Activated CD8-positive, alpha-beta T cell treated with anti-CD3 and anti-CD28 coated beads, Interleukin-2, amount 10 ng/mL, durations not matched to agents 7 days and 5 days (primary cell): ENCODE measurements at places on chromosomes 1 and 21.

DNA sequence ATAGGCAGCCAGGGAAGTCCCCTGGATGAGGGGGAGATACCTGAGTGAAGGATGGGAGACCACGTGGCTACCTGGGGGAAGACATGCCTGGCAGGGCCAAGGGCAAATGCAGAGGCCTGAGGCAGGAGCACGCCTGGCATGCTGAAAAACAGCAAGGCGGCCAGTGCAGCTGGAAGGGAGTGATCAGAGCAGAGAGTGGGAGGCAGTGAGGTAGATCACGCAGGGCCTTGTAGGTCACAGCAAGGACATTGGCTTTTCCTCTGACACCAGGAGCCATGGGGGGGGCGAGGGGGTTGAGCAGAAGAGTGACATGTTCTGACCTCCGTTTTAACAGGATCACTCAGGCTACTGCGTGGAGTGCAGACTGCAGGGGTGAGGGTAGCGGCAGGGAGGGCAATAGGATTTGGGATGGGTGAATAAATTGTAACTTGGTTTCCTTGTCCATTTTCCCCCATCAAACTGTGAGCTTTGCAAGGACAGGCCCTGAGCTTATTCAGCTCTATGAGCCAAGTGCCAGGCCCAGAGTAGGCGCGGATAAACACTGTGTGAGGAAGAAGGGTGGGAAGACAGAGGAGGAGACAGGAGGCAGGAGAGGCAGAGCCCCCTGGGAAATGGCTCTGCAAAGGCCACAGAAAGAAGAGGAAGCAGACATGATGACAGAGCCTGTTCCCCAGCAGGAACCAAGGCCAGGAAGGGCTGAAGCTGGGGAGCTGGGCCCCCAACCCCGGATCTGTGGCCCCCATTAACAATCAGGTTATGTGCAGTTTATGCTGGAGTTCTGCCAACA, 16.6 kb downstream of the IFI6 start:
- no peak for DNase-seq

DNA sequence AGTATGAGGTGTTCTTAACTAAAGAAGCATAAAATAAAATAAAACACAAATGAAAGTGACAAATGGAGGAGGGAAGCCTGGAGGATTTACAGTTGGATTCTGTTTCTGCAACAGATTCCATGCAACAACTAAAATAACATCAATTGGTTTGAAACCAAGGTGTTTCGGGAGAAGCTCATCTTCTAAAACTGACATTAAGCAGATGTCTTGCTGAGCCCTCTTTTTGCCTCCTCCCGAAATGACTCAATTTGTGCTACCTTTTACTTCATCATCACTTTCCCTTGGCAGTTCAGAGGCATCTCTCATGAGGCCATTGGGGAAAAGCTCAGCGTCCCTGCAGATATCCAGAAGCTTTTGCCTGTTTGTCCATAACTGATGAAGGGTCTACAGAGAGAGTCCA, 121.6 kb upstream of the ADAR start:
- DNase-seq: no peak

GRCh38 chr1:119554183-119554582, 47.2 kb downstream of the HSD3B1 start:
- DNase-seq: no peak

- no peak for DNase-seq
Measured at GRCh38 chr21:44567481-44568171, 5.9 kb upstream of the KRTAP10-4 start.

GRCh38 chr21:37886726-37887299, 29.4 kb downstream of the KCNJ6 start:
- no peak for DNase-seq

DNA sequence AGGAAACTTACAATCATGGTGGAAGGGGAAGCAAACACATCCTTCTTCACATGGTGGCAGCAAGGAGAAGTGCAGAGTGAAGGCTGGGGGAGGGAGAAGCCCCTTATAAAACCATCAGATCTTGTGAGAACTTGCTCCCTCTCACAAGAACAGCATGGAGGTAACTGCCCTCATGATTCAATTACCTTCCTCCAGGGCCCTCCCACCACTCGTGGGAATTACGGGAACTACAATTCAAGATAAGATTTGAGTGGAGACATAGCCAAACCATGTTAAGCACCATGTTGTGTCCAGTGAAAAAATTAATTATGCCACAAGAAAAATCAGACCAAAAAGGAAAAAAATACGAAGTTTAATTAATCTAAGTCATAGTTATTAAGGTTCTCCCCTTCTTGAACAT, 109.5 kb downstream of the CLDN17 start:
- no peak for DNase-seq

DNA sequence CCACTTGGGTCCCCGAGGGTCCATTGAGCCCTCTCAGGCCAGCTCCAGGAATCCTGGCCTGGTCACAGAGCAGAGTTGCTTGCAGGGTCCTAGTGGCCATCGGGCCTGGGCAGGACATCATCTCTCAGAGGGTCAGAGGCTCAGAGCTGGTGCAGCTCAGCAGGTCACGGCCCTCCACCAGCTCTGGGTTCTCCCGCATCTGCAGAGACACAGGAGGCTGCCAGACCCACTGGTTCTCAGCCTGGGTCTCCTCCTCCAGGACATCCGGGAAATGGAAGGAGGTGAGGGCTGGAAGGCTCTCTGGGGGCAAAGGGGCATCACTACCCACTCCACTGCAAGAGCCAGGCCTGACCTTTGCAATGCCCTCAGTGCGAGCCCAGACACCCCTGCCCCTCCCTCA, 6.5 kb downstream of the TMEM54 start:
- no peak for DNase-seq

- no peak for DNase-seq
Measured at GRCh38 chr1:45206808-45207623, 611 bp upstream of the ZSWIM5 start.

DNA sequence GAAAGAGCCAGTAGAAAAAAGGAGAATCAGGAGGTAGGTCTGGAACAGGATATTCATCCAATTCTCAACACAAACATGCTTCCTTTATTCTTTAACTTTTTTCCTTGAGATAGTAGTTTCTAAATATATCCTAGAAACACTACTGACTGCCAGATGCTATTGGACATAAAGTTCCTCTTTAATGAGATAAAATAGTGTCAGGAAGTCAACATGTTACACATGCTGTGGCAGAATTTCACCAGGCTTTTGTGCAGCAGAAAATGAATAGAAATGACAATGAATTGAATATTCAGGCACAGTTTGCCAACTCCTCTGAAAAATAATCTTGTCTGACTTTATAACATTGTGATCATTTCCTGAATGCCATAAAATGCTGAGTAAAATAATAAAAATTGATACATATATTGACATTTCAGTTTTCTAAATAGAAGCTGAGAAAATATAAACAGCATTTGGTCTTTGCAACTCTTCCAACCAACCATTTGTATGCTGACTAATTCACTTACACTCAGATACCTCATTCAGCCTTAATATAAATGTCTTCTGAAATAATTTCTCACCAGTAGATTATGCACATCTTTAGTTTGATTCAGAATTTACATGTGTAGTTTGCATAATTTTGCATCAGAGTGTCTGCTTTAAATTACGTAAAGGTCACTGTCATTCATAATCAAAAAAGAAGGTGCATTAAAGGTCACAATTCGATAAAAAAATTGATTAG, 486.1 kb upstream of the ADGRL2 start:
- DNase-seq: no peak

DNA sequence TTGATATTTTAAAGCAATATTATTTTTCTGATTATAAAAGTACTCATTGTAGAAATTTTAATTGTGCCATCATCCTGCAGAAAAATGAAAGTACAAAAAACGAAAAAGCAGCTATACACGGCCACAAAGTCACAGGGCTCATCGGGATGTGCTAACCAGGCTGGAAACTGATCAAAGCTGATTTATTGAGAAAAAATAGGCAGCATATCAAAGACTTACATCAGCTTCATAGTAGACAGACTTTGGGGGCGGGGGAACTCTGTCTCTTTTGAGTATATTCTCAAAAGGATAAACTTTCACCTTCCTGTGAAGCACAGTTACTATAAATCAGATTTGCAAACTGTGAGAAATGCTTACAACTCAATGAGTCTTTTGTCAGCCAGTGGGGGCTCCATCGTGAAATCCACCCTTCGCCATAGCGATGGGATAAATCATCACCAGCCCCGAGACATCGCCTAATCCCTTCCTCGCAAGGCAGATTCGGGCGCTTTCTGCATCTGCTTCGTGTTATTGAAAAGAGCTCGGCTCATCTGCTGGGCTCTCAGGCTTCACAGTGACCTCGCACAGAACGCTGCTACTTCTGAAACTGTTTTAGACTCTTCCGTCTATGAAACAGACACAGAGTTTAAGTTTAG, 69.2 kb upstream of the ERG start:
- DNase-seq: no peak

- no peak for DNase-seq
Measured at GRCh38 chr1:19208710-19209438, 1.2 kb downstream of the UBR4 start.

- no peak for DNase-seq
Measured at GRCh38 chr1:107493111-107493716, 352.4 kb downstream of the NTNG1 start.

DNA sequence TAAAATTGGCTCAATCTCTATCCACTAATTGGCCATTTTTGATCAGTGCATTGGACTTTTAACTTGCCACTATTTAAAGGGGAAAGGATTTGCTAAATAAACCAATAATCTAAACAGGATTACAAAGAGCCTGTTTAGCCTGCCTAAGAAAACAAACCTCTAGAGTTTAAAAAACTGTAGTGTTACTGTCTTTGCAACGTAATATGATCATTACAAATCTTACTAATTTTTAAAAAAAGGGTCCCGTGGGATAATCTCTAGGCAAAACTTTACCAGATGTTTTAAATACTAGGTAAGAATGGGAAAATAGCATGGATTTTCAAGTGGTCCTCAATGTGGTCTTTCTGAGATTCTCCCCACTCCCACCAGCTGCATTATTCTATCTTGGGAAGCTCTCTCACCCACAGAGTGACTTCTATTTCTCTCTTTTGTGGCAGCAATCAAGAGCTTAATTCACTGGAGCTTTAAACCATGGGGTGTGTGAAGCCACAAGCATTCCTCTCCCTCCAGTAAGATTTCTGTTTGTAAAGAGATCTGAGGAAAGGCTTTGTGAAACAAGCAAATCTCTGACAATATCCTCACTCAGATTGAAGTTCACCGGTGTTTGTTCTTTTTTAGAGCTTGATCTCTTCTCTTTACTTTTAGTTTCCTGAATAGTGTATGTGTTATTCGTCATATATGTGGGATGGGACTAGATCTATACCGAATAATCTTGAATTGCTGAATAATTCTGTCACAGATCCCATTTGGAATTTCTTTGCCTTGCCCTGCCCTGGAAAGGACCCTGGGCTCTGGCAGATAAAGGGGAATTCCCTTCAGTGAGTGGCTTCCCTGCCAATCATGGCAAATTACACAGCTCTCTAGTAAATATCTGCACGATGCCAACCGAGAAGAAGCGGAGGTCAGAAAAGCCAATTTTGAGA, 132.2 kb downstream of the TLR5 start:
- DNase-seq: no peak

GRCh38 chr1:3673381-3674099, 21.2 kb downstream of the TP73 start:
- DNase-seq: no peak

- no peak for DNase-seq
Measured at GRCh38 chr1:190068304-190068703, 409.4 kb downstream of the BRINP3 start.

GRCh38 chr1:218361298-218362065, 16.3 kb downstream of the TGFB2 start:
- DNase-seq: no peak

- no peak for DNase-seq
Measured at GRCh38 chr1:24362982-24363614, 43.9 kb downstream of the GRHL3 start.

GRCh38 chr1:91673613-91674012, 173.0 kb downstream of the CDC7 start:
- DNase-seq: no peak

- no peak for DNase-seq
Measured at GRCh38 chr1:228315945-228316588, 90.6 kb downstream of the TRIM11 start.

- DNase-seq: no peak
Measured at GRCh38 chr1:77659879-77660593, 22.4 kb downstream of the ZZZ3 start.

- DNase-seq: no peak
Measured at GRCh38 chr1:11187931-11188330, 1.2 kb upstream of the ANGPTL7 start.

- DNase-seq: no peak
Measured at GRCh38 chr1:33397994-33398393, 32.9 kb downstream of the PHC2 start.

DNA sequence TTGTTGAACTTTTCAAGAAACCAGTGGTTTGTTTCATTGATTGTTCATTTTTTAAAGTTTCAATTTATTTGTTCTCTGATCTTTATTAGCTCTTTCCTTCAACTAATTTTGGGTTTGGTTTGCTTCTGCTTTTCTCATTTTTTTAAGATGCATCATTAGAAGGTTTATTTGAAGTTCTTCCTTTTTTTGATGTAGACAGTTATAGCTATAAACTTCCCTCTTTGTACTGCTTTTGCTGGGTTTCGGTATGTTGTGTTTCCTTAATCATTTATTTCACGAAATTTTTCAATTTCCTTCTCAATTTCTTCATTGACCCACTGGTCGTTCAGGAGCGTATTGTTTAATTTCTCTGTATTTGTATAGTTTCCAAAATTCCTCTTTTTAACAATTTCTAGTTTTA, 133.3 kb upstream of the GPR52 start:
- no peak for DNase-seq

DNA sequence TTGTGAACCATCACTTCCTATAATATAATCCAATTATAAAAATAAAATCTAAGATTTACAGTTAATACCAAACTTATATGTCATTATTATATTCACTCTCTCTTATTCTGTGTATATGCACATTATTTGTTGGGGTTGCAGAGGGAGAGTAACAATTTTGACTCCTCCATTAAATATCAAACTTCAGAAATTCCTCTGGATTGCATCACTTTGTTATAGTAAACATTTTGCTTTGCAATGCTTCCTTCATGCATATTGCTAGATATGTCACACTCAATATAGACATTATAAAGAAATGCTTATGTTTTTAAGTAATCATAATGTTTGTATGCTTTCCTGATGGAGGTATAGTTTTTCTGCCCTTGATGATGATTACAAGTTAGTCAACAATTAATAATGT, 999.0 kb upstream of the ADGRL2 start:
- no peak for DNase-seq

DNA sequence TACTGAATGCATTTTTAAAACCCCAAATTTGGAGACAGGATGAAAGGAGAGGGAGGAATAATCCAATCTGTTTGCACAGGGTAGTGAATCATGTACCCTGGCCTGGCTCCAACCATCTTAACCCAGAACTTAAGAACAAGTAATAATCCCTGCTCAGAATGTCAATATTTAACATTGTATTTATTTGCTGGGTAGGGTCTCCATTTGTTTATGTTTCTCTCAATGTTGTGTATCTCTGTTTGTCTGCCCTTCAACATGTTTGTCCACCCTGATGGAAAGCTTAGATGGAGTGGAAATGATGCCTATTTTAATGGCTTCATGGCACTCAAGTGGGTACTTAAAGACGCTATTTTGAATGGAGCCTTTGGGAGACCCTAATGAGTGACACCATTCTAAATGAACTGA, 54.4 kb upstream of the CDC42BPA start:
- DNase-seq: no peak

GRCh38 chr1:203252678-203253077, 23.2 kb upstream of the CHIT1 start:
- no peak for DNase-seq

- DNase-seq: no peak
Measured at GRCh38 chr1:152145769-152146168, 13.3 kb downstream of the RPTN start.
